Neural progenitor cell (in vitro differentiated cells): ENCODE measurements at places on chromosomes 2 and 18. TPM values are rescaled to one million over a fixed set of nuclear protein-coding genes. Genes with fewer than 3 reads are reported as not detected.

DNA sequence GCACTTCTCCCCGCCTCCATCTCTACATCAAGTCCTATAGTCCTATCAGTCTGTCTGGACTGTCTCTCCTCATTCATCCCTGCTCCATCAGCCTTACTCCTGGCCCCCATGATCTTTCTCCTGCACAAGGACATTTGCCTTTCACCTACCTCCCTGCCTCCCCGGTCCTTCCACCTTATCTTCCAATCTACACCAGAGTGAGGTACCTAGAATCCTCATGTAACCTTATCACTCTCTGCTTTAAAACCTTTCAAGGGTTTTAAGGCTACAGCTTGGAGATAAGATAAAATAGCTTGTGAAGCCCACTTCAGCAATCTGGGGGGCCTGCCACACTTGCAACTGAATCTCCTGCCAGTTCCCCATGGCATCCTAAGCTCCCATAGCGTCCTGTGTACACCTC, 12.8 kb downstream of the CDC42EP3 start:
- peaks cover 47% of the 10 kb centered on the region for H3K4me1 ChIP-seq
- H3K36me3 ChIP-seq = no peaks in the 10 kb centered on the region
- no peak for DNase-seq

DNA sequence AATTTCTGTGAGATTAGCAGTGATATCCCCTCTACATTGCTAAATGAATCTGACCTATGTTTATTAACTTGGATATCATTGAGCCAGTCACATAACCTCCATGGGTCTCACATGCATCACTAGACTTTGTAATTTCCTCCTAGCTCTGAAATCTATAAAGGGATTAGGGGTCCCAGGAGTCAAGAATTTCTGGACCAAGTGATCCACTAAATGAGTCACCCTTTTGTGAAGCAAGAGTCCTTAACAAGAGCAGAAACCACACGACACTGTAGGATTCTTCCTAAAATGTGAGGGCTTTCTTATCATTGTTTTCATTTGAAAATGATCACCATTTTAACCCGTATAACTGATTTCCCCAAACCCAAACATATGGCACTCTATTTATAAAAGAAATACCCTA, 90.3 kb downstream of the DHRS9 start:
- no peaks in the 10 kb centered on the region for H3K4me1 ChIP-seq
- H3K36me3 ChIP-seq = peaks cover 51% of the 10 kb centered on the region
- H3K4me3 ChIP-seq = no peak overlapping the region
- peak overlapping the region; percentile 1 for H3K27ac ChIP-seq
- DNase-seq = no peak

DNA sequence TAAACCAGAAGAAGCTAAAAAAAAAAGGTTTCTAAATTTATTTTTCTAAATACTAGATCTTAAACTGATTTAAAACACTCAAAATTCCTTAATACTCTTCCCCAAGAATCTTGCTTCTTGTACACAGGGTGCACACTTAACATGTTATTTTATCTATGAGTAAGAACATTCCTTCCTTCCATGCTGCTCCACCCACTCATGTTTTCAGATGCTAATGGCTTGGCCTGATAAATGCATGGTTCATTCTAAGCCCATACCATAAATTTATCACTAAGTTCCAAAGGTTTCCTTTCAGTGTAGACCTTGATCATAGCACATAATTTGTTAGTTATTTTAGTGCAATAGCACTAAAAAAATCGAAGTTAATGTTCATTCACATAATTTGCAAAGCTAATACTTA, 8.1 kb downstream of the FBXO48 start:
- no peak overlapping the region for H3K4me3 ChIP-seq
- H3K27ac ChIP-seq = no peak overlapping the region
- DNase-seq = no peak
- H3K4me1 ChIP-seq = no peaks in the 10 kb centered on the region
- no peaks in the 10 kb centered on the region for H3K27me3 ChIP-seq

DNA sequence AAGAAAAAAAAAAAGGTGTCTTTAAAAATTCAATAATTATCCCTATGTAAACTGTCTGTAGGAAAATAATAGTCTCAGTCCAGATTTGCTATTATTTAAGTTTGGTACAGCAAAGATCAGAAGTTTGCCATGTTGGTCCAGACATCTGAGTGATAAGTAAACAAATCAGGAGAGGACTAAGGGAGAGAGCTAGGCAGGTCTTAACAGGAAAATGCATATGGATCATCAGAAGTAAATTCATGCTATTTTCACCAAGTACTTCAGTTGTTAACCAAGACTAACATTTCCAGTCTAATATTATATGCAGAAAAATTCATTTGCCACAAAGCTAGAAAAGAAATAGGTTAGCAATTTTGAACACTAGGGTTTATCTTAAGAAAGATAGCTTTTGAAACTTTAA, 95.0 kb upstream of the STK17B start:
- no peak overlapping the region for H3K4me3 ChIP-seq
- H3K4me1 ChIP-seq = no peaks in the 10 kb centered on the region
- no peak for DNase-seq
- H3K27ac ChIP-seq = no peak overlapping the region

DNA sequence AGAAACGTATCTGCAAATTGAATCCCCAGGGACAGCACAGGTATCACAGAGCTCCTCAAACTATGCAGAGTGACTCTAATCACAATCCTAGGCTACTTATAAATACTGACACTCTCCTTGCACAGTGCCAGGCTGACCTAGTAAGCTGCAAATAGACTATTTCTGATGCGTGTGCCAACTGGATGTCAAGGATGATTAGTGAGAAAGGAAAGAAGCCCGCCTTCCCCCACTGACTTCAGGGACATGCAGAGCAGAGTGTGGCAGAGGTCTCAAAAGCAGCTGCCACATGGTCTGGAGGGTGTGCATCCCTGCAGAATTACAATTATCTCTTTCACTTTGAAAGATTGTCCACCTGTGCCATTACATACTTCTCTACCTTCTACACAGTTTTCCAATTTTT, 235.6 kb downstream of the CPS1 start:
- H3K27ac ChIP-seq = no peak overlapping the region
- H3K27me3 ChIP-seq = no peaks in the 10 kb centered on the region
- H3K4me3 ChIP-seq = no peak overlapping the region
- no peaks in the 10 kb centered on the region for H3K4me1 ChIP-seq

DNA sequence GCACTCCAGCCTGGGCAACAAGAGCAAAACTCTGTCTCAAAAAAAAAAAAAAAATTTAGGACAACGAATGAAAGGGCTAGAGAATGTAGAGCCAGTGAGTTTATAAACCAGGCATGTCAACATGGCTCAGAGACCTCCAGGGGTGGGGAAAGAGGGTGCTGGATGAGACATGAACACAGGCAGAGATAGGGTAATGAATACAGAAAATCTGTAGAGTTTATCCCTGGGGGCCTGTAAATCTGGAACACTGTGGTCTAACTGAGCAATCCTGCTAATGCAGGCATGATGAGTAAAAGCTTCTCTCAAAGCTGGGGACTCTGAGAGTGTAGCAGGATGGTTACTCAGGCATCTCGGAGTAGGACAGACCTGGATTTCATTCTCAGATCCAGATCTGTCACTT, 59.2 kb upstream of the IGFBP2 start:
- H3K27ac ChIP-seq = no peak overlapping the region
- peaks cover 3% of the 10 kb centered on the region for H3K36me3 ChIP-seq
- H3K4me1 ChIP-seq = peaks cover 10% of the 10 kb centered on the region
- H3K4me3 ChIP-seq = no peak overlapping the region
- DNase-seq = no peak

DNA sequence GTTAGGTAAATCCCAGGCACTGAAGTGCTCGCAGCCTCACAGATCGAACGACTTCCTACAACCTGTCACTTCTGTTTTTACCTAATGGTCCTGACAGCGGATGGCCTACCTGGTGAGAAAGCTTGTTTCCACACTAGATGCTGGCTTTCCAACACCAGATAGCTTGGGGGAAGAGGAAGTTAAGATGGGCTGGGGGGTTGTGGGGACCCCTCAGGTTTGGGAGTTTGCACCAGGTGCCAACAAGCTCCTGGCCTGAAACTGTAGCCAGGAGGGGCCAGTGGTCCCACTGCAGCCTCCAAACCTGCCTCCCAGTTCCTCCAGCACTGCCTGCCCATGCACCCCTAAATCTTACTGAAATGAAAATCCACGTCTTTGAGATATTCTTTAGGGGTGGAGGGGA, 3.9 kb downstream of the TMEM185B start:
- H3K4me3 ChIP-seq = no peak overlapping the region
- no peaks in the 10 kb centered on the region for H3K36me3 ChIP-seq
- H3K4me1 ChIP-seq = peaks cover 6% of the 10 kb centered on the region

The CWC22 gene
- 43.6 and 60.2 TPM in 2 replicates for total RNA-seq

- no peaks in the 10 kb centered on the region for H3K27me3 ChIP-seq
- no peaks in the 10 kb centered on the region for H3K36me3 ChIP-seq
- no peak overlapping the region for H3K27ac ChIP-seq
- no peak for DNase-seq
- H3K4me1 ChIP-seq = no peaks in the 10 kb centered on the region
Measured at GRCh38 chr18:30328839-30329238, 713.7 kb downstream of the DSC3 start.

The RNASEH1 gene
- total RNA-seq = 26.8 and 28.2 TPM in 2 replicates

GRCh38 chr2:159175182-159175581, 111.3 kb downstream of the WDSUB1 start:
- no peak for DNase-seq
- H3K4me3 ChIP-seq = no peak overlapping the region
- H3K36me3 ChIP-seq = no peaks in the 10 kb centered on the region
- H3K27me3 ChIP-seq = no peaks in the 10 kb centered on the region
